ENCODE measurements at places on chromosomes 3 and 15. TPM values are rescaled to one million over a fixed set of nuclear protein-coding genes. Genes with fewer than 3 reads are reported as not detected.

- DNase-seq: no peak
- H3K36me3 ChIP-seq: no peaks in the 10 kb centered on the region
- no peaks in the 10 kb centered on the region for H3K27me3 ChIP-seq
- H3K4me3 ChIP-seq: no peak overlapping the region
- H3K4me1 ChIP-seq: no peaks in the 10 kb centered on the region
- no peak overlapping the region for H3K27ac ChIP-seq
Observed at GRCh38 chr3:193078996-193079753, 161.5 kb upstream of the MB21D2 start.

DNA sequence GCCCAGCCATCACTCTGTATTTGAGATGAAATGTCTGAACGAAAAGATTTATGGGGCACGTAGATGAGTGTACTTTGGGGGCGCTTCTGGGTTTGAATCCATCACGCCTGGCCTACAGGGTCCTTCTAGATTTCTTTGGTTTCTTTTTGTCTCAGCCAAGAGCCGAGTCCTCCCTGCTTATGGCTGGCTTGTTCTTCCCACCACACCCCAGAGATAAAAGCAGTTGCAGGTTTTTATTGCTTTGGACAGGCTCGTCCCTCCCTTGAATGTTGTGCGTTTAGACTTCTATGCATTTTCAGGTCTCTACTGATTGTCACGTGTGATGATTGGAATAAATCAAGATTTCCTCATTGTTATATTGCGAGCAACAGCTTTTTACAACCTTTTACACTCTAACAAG lies 104.8 kb upstream of the CHRNA7 start:
- DNase-seq: no peak
- H3K27me3 ChIP-seq: no peaks in the 10 kb centered on the region
- no peak overlapping the region for H3K27ac ChIP-seq
- no peaks in the 10 kb centered on the region for H3K36me3 ChIP-seq
- no peak overlapping the region for H3K4me3 ChIP-seq
- no peaks in the 10 kb centered on the region for H3K4me1 ChIP-seq

- no peaks in the 10 kb centered on the region for H3K36me3 ChIP-seq
- no peak for DNase-seq
- no peaks in the 10 kb centered on the region for H3K27me3 ChIP-seq
- H3K27ac ChIP-seq: no peak overlapping the region
- H3K4me3 ChIP-seq: no peak overlapping the region
Observed at GRCh38 chr15:81052046-81052445, 51.3 kb downstream of the TLNRD1 start.

- H3K27me3 ChIP-seq: no peaks in the 10 kb centered on the region
- H3K36me3 ChIP-seq: no peaks in the 10 kb centered on the region
- no peak overlapping the region for H3K27ac ChIP-seq
- DNase-seq: no peak
Observed at GRCh38 chr3:15180042-15180611, 25.9 kb upstream of the CAPN7 start.

The SIDT1 gene
- 1.1 TPM for total RNA-seq

The SLC27A2 gene
- total RNA-seq: 0.46 TPM

- H3K27me3 ChIP-seq: no peaks in the 10 kb centered on the region
- DNase-seq: no peak
- peaks cover 2% of the 10 kb centered on the region for H3K4me1 ChIP-seq
- no peaks in the 10 kb centered on the region for H3K36me3 ChIP-seq
- no peak overlapping the region for H3K27ac ChIP-seq
- no peak overlapping the region for H3K4me3 ChIP-seq
Observed at GRCh38 chr3:78112291-78113010, 1072.6 kb downstream of the ROBO2 start.
